ENCODE measurements at places on chromosomes 16 and 17.

DNA sequence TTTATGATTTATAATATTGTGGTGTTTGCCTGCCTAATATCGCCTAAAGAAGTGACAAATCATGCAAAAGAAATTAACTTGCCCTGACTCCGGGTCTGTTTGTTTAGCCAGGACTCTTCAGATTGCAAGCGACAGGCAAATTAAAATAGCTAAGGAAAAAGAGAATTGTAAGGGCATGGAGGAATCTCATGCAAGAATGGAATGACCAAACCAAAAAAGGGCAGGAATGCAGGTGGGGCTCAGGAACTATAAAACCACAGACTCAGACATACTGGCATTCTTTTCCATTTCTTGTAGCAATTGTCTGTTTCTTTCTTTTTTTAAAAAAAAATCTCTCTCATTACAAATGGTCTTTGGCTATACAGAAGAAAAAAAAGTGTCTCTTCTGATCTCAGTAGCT lies 188.1 kb upstream of the XYLT1 start:
- DNase-seq: no peak

- peak; percentile 93 for DNase-seq
Measured at GRCh38 chr16:81737885-81738536, 41.1 kb upstream of the PLCG2 start.

- DNase-seq: no peak
Measured at GRCh38 chr17:66996926-66997325, 32.4 kb downstream of the CACNG4 start.

DNA sequence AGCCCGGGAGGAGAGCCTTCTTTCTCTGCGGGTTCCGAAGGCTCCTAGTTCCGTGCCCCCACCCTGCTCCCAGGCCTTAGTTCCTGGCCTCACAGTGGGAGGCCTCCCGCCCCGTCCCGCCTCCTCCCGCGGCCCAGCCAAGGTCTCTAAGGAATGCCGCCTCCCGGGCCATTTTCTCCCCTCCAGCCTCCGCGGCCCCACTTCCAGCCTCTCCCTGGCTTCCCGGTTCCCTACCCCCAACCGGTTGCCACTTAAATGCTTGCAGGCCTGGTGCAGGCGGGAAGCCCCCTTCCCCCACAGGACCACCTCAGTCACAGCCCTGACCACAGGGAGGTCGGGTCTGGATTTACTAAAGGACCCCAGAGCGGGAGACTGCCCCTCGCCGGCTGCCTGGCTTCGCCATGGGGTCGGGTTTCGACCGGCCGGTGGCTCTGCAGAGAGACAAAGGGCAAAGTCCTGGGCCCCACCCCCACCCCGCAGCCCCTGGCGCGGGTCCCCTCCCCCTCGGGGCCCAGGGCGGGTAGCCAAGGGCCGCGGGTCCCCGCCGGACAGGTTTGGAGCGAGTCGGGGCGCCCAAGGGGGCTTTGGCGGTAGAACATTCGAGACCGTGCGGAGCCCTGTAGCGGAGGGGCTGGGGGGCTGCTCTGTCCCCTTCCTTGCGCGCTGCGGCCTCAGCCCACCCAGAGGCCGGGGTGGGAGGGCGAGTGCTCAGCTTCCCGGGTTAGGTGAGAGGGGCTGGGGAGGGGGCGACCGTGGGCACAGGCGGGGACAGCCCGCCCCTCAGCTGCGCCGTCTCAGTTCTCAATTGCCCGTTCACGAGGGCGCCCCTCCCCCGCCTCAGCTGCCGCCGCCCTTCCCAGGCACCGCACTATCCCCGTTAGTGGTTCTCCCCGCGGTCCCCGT lies 16.4 kb downstream of the IGF2BP1 start:
- DNase-seq: peak; percentile 77

- DNase-seq: no peak
Measured at GRCh38 chr16:65118871-65119270, 3.0 kb downstream of the CDH11 start.

GRCh38 chr16:51592001-51592501 lies 441.0 kb upstream of the SALL1 start:
- DNase-seq: no peak

DNA sequence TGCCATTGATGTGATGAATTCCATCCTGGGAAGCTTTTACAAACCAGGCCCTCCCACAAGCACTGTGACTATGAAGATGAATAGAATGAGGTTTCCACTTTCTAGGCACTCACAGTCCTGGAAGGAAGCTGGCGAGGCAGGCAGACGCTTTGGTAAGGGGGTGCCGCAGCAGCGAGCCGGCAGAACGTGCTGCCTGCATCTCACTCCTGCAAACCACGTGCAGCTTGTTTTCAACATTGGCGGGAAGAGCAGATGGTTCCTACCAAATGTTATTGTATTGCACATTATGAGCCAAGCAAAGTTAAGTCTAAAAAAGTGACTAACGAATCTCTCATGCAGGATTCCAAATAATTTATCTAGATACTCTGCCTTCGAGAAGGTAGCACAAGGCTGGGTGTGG lies 3.7 kb upstream of the DNAI2 start:
- no peak for DNase-seq

GRCh38 chr16:82626791-82627261 lies at the start of gene CDH13:
TSS of gene CDH13 (plus strand) at chr16:82626969.
- DNase-seq: peak; percentile 87

- DNase-seq: peak; percentile 96
Measured at GRCh38 chr16:15502041-15502725, 67.8 kb downstream of the BMERB1 start.

DNA sequence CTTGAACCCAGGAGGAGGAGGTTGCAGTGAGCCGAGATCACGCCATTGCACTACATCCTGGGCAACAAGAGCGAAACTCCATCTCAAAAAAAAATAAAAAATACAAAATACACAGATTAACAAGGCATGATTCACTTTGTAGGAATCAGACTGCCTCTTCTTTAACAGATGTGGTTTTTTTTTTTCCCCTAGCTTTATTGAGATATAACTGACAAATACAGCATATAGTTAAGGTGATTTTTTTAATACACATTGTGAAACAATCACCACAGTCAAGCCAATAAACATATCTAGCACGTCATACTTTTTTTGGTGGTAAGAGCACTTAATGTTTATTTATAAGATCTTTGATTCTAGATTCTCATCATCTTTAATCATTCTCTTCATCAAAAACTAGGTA lies 87.8 kb downstream of the SPAG9 start:
- no peak for DNase-seq

- DNase-seq: peak; percentile 71
Measured at GRCh38 chr16:3681206-3681605, 26.7 kb downstream of the DNASE1 start.

- no peak for DNase-seq
Measured at GRCh38 chr16:13067648-13068047, 166.2 kb downstream of the SHISA9 start.

- DNase-seq: peak; percentile 66
Measured at GRCh38 chr17:44934745-44935105, 12.8 kb downstream of the KIF18B start.

- no peak for DNase-seq
Measured at GRCh38 chr16:58435779-58436178, 43.5 kb downstream of the GINS3 start.

DNA sequence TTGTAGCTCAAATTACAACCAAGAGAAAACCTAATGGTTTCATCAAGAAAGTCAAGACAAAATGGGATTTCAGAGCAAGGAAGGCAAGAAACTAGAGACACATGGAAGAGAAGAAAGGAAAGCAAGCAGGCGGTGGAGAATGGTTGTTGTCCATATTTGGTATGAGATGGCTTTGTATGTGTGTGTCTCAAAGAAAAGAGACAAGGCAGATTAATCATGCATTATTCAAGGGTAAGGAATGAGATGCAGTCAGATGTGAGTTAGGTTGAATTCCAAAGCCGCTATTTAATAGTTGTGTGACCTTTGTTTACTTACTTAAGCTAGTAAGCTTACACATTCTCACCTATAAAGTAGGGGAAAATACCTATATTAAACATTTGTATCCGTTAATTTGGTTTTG lies 1029.6 kb downstream of the CDH11 start:
- no peak for DNase-seq

- no peak for DNase-seq
Measured at GRCh38 chr16:26396511-26397235, 670.1 kb upstream of the C16orf82 start.

GRCh38 chr16:7086822-7087616 lies 245.6 kb upstream of the RBFOX1 start:
- DNase-seq: no peak

- DNase-seq: no peak
Measured at GRCh38 chr17:29066047-29066446, 23.1 kb downstream of the PIPOX start.

DNA sequence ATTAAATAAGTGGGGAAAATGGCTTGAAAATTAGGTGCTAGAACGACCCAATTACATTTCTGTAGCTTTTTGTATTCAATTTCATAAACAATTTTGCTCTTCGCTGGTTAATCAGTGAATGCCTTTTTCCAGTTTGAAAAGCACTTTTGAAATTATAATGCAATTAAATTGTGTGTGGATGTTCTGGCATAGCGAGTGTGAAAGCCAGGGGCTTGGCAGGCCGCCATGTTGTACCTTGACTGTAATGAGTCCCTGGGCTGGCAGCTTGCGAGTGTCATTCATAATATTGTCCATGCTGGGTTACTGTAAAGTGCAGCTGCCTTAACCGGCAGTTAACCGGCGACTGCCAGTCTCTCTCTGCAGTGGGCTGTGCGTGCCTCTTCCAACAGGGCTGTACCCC lies 177.8 kb downstream of the CCDC182 start:
- peak; percentile 27 for DNase-seq

GRCh38 chr16:51035711-51036110 lies 115.4 kb downstream of the SALL1 start:
- no peak for DNase-seq

DNA sequence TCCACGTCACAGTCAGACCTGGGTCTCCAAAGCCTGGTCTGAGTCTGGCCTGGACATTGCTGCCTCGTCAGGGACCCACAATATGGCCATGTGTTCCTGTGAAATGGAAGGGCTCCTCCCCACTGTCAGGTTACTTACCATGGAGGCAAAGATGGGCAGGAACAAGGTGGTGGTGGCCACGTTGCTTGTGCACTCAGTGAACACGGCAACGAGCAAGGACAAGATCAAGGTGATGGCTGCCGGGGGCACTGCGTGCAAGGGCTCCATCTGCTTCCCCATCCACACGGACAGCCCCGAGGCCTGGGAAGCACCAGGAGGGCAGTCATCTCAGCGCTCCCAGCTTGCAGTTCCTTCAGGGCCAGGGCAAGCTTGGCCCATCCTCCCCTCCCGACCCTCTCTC lies 22.5 kb downstream of the SLC13A5 start:
- no peak for DNase-seq

DNA sequence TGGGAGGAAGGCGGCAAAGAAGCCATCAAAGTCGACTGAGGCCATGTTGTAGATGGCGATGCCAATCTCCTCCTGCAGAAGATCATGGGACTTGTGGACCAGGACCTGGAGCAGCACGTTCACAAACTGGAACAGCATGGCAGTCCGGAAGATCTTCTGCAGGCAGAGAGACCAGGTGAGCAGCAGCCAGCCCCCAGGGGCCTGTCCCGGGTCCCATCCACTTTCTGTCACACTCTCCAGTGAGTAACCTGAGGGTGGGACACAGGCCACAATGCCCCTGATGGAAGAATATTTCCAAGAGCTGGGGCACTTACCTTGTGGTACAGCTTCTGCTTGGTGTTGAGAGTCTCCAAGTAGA lies 38.0 kb upstream of the GSG1L start:
- DNase-seq: no peak

DNA sequence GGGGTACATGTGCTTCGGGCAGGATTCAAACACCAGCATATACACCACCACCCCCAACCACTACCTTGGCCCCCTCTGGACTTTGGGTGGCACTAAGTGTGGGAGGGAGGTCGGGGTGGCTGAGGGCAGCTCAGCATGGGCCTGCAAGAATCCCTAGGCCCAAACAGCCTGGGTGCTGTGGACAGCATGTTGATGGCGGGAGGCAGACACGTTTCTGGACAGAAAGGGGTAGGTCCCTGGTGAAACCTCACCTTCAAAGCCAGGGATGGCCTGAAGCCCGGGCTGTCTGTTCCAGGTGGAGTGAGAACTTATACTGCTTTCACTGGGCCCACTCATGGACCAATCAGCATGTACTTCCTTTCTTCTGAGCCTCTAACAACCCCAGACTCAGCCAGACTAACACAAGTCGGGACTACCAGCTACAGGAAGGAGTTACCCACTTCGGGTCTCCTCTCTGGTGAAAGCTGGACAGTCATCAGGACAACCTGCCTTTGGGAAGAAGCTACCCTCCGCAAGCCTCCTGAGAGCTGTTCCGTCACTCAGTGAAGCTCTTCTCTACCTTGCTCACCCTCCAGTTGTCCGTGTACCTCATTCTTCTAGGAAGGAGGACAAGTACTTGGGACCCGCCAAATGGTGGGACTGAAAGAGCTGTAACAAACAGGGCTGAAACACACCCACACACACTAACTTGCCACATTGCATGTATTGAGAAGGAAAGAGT lies 203.0 kb downstream of the CPPED1 start:
- DNase-seq: no peak

DNA sequence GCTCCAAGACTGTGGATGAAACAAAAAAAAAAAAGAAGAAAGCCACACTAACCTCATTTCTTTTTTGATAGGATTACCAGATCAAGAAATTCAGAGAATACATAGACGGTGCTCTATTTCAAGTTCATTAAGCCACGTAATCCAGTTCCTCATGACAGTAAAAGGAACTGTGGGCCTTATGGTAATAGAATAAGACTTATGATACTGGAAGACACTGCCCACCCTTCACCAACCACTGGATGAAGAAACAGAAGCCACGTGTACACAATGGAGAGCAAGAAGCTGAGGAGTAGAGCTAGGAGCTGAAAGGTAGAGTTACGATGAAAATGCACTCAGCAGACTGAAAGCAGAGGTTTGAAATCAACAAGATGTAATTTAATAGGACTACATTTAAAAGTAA lies 11.2 kb downstream of the NCBP3 start:
- no peak for DNase-seq
